ENCODE measurements at places on chromosomes 7 and 10.

- DNase-seq: no peak
Observed at GRCh38 chr10:80284522-80284921, 4.9 kb downstream of the MAT1A start.

GRCh38 chr7:153217032-153217431, 457.5 kb downstream of the ACTR3B start:
- no peak for DNase-seq

DNA sequence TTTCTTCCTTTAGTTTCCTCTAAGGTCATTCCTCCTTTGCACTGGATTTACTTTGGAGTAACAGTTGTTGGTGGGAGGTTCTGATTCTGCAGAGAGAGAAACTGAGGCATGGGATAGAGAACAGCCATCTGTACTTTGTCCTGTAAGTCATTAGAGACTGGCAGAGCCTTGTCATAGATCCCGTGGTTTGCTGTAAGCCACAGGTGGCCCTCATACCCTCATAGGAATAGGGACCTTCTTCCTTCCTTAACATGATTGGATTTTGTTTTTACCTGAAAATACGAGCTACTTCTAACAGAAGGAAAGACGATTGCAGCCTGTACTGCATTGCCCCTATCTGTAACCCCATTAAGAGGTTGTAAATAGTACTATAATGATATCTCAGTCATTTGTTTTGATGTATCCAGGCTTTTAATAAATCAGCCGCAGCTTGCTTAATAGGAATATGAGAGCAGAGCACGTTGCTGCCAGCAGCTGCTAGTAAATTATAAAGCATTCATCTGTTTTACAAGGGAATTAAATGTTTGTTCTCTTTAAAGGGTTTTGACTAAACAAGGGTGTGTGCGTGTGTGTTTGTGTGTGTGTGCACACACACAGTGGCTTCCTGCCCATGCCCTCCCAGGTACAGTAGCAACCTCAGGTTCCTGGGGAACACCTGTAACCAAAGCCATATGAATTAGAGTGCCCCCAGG, 249.8 kb downstream of the AUTS2 start:
- DNase-seq: no peak

- no peak for DNase-seq
Observed at GRCh38 chr10:10663622-10664021, 354.1 kb upstream of the CELF2 start.

DNA sequence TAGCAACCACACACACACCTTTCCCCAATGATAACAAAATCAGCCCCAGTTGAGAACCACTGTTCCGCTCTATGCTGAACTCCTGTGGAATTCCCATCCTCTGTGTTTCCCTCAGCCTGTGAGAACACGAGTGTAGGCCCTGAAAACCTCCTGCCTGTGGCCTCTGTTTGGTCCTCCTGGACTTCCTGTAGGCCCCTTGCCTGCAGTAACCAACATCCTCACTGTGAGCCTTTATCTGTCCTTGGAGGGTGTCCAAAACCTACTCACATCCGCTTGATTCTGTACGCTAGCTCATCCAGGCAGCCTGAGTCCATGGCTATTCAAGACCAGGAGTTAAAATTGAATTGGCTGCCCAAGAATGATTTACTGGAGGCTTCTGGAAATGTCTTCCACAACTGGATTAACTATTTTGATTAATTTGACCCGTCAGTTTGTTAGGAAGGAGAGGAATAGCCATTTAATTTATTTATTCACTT, 149.8 kb downstream of the AKR1D1 start:
- no peak for DNase-seq

DNA sequence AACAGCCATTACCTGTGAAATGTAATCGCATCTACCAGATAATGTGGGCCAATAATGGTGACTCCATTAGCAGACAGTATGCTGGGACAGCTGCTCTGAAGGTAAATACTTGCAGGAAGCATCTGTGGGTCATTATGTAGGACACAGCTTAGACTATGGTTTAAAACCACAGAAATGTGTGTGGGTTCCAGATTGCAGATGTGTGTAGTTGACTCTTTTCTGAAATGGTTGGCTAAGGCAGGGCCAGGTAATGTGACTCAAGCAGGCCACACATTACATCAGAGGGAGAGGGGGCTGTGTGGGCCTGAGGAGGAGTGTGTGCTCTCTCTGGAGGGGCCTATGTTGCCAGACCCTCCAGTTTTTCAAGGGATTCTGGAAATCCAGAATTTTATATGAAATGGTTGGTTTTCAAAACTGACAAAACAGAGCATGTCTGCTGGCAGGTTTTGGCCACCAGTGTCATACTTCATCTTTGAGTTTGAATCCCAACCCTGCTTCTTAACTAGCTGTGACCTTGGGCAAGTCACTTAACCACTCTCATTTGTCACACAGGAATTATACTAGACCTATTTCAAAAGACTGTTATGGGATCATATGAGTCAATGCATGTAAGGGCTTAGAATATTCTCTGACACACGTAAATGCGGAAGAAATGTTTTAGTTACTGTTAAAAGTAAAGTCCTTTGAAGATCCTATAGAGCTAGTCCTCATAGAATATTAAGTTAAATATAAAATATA, 64.5 kb downstream of the MCMBP start:
- peak; percentile 56 for DNase-seq

DNA sequence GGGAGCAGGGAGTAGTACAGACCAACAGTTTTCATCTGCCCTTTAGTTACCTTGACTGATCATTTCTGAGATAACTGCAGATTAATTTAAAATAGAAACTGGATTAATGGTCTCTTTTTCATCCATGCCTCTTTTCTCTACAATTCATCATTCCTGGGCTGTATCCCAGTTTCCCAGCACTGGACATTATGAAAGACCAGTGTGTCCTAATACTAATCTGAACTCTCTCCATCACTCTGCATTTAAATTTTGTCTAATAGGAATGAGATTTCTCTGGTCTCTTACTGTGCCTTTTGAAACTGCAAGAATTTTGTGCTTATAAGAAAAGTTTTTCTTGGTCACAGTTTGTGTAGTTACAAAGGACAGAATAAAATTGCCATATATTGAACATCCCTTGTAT, 12.7 kb downstream of the PLEKHA8 start:
- DNase-seq: no peak

DNA sequence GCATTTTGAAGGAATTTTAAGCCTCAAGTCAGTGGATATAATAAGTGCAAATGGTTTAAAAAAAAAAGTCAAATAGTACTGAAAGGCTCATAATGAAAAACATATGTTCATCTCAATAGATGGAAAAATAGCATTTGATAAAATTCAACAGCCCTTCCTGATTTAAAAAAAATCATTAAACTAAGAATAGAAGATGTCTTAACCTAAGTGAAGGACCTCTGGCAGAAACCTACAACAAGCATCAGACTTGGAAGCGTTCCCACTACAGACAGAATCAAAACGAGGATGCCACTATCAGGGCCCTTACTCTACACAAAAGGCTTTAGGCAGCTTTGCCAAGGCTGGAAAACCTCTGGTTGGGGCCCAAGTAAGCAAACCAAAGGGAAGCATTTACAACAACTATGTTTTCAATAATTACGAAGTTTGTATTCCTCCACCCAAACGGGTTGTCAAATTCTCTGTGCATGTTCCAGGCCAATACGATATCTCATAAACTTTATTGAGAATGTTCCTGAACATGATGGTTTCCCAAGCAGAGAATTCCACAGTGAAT, 45.1 kb downstream of the CYTH3 start:
- DNase-seq: no peak

- no peak for DNase-seq
Observed at GRCh38 chr10:87722716-87723115, 63.0 kb downstream of the PAPSS2 start.

DNA sequence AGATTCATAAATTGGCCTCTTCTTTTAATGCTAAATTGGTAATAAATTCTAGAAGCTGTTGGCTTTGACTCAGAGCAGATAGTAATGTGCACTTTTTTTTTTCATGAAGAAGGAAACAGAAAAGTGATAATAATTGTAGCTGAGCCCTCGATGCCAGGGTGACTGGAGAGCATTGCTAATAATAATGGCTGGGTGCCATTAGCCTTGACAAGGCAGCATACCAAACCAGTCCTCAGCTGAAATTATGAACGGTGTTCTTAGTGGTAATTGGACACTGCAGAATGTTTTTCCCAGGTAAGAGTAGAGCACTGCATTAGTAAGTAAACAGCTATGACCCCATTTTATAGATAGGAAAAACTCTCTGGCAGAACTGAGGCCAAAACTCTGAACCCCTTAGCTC, 18.9 kb downstream of the PLEKHA8 start:
- no peak for DNase-seq

DNA sequence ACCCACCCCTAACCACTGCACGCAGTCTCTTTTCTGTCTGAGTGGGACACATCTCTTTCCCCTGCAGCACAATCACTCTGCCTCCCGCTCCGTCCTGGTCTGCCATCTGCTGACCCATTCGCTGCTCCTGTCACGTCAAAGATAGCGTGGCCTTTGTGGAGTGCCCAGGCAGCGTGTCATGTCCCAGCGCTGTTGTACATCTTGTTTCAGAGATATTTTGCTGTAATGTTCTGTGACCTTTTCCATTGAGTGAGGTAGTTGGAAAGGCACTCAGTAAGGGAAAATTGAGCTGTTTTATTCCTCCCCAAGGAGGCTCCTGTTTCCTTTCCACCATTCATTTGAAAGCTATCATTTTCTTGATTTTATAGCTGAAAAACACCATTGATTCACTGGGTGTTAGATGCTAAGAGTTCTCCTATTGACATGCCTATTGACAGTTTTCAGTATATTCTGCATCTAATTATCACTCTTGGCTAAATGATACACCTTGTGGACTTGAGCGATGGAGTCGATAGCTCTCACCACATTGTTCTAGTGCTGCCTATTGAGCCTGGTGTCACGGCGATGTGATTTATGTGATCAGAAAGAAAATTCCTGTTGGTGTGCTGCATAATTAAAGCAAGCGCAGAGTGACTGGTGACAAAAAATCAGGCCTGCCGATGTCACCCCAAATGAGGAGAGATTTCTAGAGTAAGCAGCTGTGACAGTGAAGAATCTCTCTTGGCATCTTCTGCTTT, 372.6 kb downstream of the LRMDA start:
- no peak for DNase-seq

DNA sequence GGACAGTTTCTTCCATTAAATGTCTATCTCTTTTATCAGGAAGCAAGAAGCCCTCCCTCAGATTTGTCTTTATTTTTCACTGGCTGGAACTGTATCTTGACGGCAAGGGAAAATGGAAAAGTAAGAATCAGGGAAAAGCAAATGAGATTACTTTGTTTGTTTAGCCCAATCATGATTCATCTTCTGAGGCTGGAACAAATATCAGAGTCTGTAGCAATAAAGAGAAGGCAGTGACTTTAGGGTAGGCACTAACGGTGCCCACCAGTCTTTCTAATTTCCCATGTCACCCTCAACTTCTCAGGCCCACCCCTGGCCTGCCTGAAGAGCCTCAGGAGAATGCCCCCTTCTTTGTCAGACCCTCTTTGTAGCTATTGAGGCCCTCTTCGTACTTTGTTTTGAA, 36.3 kb upstream of the GOLGA7B start:
- DNase-seq: no peak

DNA sequence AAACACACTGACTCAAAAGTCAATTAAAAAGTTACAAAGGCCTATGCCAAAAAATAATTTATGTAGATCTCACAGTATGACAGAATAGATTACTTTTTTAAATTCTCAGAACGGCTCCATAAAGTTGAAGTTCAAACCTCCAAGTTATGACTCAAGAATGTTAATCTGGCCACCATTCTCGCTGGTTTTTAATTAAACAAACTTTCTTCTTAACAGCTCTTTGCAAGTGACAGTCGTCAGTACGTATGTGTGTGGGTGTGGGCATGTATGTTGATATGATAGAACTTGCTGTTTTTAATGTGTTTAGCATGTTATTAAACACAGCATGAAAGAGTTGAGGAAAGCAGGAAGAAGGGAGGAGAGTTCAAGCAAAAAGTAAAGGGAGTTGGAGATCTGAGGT, 18.5 kb downstream of the PRKCQ start:
- DNase-seq: no peak

- no peak for DNase-seq
Observed at GRCh38 chr10:20573924-20574323, 323.2 kb downstream of the NEBL start.

GRCh38 chr7:75798770-75799169, 14.8 kb downstream of the CCL24 start:
- no peak for DNase-seq

DNA sequence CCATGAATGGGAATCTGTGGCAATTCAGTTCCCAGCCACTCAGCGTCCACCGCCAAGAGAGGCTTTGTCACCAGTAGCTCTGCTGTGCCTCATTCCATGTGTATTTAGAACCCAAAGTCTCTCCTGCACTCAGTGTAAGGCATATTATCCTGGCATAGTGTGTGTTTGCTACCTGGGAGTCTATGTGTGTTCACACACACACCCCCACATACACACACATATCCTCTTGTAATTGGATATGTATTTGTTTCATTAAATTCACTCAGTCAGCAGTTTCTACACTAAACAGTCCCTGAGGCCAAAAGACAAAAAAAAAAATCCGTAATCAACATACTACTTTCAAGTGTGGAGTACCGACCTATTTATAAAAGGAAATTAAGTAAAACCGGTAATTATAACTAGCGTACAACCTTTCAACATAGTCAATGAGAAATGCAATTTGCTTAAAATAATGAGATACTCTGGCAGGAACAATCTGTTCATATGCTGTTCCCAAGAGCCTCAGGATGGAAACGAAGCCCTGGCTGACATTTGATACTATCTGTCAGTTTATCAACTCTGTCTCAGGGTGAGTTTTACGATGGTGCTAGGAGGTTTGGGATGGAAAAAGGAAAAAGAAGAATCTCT, 425.8 kb upstream of the CELF2 start:
- DNase-seq: no peak

DNA sequence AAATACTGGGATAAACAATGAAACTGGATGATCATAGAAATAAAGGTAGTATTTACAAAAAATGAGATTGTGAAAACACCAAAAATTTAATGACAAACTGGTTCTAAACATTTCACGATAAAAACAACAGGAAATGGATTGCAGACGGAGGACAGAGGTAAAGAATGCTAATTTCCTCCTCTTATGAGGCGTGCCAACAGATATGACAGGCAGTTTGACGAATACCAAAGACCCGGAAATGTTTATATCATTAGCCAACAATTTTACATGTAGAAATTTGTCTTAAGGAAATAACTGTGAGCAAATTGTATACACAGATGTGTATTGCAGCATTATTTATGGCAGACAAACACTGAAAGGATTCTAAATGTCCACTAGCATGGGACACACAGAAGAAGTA, 162.0 kb upstream of the MGMT start:
- no peak for DNase-seq

DNA sequence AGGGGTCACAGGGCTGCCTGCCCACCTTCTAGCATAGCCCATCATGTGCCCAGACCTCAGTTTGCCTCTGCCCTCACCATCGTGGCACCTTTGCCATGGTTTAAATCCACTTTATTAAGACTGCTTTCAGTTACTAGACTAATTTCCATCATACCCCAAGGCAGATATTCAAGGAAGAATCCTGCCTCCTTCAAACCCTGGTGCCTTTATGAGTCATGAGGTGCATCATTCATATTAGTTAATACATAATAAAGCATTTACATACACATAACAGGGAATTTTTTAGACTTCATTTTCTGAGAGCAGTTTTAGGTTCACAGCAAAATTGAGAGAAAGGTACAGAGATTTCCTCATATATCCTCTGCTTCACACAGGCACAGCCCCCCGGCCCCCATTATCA, 62.8 kb downstream of the CXCL12 start:
- DNase-seq: no peak

Data from activated CD4-positive, alpha-beta T cell treated with anti-CD3 and anti-CD28 coated beads, Interleukin-10, Interleukin-2, amounts not matched to agents 100 ng/mL and 50 ng/mL, durations not matched to agents 16 hours and 8 hours (primary cell).